Melanocyte of skin (primary cell): ENCODE measurements at places on chromosomes 3 and 15. TPM values are rescaled to one million over a fixed set of nuclear protein-coding genes. Genes with fewer than 3 reads are reported as not detected.

PLA2G4B gene
- total RNA-seq: 0.33 and 0.62 TPM in 2 replicates

TRPC1 gene
- total RNA-seq: 11.7 and 24.0 TPM in 2 replicates

SNTN gene
- total RNA-seq: not detected in 2 replicates

ROBO1 gene
- 48.3 and 76.2 TPM in 2 replicates for total RNA-seq

TTLL13 gene
- total RNA-seq: not detected in 2 replicates

PIGB gene
- 43.0 and 44.4 TPM in 2 replicates for total RNA-seq

ALDH1A2 gene
- total RNA-seq: 2.4 and 4.4 TPM in 2 replicates
